Nucleus accumbens (tissue), 56 donors: ENCODE measurements at places on chromosomes 16 and 17.
A peak's percentile ranks its signal among the peaks of the same experiment; 100 is the strongest.

DNA sequence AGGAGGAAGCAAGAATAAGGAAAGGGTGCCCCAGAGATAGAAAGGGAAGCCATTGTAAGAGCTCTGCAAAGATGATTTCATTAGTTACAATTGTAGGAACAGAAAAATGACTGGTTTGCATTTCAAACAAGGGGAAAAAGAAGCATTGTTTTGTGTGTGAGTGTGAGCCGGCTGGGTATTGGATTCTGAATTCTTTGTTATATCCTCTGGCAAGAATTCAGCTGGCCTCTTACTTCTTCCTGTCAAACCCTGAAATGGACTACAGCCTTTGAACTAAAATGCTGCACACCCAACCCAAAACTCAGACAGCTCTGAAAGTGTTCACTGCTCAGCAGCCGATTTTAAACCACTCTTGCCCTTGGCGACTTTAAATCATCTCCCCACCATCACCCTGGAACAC is 461.3 kb downstream of the PMP22 start:
- peak; percentile 19 for DNase-seq

DNA sequence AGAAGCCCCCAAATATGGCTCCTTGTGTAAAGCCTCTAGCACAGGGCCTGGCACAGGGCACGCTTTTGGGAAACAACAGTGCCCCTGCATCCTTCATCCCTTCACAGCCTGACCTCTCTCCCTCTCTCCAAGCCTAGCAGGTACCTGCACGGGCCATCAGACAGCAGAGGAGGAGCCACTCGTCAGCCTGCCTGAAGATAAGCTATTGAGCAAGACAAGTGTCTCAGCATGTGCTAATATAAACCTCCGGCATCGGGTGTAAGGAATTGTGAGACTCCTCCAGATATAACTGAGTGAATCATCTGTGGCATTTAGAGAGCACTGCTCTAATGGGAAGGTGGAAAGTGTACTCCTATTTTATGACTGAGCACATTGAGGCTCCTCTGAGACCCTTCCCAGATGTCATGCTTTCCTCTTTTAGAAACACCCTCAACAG is 38.3 kb downstream of the TBX4 start:
- no peak for DNase-seq

DNA sequence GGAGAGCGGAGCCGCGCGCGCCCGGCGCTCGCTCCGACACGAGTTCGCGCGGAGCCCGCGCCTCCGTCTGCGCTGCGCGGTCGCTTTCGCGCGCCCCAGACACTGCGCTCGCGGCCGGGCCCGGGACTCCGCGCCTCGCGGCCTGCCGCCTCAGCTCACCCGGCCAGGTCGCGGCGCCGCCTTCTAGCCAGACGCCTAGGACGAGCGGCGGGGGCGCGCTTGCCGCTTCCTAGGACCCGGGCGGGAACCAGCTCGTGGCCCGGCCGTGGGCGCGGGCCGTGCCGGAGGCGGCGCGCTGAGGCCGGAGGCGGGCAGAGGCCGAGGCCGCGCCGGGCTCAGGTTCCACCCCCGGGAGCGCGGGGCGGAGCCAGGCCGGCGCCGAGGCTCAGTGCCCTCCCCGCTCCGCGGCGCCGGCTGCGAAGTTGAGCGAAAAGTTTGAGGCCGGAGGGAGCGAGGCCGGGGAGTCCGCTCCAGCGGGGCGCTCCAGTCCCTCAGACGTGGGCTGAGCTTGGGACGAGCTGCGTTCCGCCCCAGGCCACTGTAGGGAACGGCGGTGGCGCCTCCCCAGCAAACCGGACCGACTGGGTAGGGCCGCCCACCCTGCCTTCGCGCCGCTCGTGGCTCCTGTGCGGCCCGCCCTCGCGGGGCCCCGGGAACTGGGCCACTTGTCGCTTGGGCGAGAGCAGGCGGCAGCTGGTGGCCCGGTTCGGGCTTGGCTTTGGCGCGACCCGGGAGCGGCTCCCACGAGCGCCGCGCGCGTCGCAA is at the start of gene SPHK1:
Gene SPHK1 (plus strand): TSS at position 388 of the 765 bp plus-strand sequence. CDS start 1,036 bp downstream, outside the sequence.
- no peak for DNase-seq

DNA sequence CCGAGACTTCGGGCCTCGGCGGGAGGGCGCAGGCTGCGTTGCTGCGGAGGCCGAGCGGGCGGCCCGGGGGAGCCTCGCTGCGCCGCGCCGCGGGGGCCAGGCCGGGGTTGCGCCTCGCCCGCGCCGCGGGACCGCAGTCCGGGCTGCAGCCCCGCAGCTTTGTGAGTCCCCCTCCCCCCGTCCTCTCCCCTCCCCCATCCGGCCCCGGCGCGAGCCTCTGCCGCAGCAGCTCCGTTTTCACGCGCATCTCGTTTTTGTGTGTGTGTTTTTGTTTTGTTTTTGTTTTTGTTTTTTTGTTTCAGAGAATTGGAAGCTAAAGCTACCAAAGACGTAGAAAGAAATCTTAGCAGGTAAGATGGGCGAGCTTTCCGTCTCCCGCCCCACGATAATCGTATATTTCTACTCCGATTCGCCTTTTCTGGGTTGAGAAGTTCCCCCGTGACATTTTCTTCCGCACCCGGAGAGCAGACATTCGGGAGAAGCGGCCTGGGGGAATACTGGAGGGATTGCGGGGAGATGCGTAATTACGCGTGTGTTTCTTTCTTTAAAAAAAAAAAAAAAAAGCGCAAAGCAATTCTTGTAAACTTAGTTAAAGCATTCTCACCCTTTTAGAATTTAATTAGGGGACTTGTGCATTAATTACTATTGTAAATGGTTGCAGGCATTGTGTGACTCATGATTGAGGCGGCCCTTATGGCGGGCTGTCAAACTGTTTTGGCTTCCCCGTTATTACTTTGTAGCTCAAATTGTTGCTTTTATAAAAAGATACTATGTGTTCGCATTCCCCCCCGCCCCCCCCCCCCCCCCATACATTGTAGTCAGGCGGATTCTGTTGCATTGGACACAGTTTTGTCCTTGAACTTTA is 732 bp downstream of the TNRC6A start:
- DNase-seq, result peak; percentile 5

- DNase-seq, result no peak
Observed at GRCh38 chr17:5468075-5468473, 708 bp downstream of the DHX33 start.

- DNase-seq, result no peak
Observed at GRCh38 chr16:79305074-79305473, 295.5 kb downstream of the MAF start.

DNA sequence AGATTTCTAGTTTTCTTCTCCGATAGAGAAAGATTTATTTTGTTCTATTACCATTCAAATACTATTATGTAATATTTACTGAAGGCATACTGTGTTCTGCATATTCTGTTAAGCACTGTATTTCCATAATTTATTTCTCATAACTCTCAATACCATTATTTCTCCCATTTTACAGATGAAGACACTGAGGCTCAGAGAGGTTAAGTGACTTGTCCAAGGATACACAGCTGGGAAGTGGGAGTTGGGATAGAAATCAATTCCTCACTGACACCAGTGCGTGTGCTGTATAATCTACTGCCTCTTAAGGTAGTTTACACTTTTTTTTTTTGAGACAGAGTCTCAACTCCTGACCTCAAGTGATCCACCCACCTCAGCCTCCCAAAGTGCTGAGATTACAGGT is 7.4 kb downstream of the NLRC3 start:
- DNase-seq, result no peak

DNA sequence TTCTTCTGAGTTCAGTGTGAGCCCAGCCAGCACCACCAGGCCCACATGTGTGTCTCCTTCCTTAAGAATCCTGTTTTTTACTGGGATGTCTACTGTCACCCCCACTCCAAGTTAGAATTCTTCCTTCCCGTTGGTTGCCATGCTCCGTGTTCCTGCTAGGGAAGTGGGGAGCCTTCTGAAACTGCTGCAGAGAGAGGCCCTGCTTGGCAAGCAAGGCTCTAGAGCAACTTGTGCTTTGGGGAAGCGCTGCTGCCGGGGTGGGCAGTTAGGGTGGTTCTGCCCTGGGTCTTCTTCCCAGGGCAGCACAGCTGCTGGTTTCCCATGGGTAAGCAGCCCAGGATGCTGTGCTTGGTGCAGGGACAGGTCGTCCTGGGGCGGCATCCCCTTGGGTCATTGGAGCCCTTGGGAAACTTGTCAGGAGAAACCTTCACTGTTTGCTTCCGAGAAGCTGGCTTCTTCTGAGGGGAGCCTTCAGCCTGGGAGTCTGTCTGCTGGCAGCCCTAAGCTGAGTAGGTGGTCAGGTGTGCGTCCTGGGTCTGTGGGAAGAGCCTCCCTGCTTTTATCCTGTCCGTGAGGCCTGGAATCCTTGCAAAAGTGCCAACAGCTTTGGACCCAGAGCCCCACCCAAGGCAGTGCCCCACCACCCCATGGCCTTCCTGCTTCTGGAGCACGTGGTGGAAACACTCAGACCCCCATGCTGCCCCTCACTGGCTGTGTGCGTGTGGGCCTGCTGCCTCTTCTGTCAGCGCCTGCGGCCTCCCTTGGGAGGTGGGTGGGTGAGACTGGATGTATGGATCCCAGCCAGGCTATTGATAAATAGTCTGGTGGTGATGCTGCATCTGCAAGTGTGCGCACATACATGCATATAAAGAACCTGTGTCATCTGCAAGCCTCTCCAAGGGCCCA is 71.8 kb downstream of the PLD6 start:
- DNase-seq, result no peak

DNA sequence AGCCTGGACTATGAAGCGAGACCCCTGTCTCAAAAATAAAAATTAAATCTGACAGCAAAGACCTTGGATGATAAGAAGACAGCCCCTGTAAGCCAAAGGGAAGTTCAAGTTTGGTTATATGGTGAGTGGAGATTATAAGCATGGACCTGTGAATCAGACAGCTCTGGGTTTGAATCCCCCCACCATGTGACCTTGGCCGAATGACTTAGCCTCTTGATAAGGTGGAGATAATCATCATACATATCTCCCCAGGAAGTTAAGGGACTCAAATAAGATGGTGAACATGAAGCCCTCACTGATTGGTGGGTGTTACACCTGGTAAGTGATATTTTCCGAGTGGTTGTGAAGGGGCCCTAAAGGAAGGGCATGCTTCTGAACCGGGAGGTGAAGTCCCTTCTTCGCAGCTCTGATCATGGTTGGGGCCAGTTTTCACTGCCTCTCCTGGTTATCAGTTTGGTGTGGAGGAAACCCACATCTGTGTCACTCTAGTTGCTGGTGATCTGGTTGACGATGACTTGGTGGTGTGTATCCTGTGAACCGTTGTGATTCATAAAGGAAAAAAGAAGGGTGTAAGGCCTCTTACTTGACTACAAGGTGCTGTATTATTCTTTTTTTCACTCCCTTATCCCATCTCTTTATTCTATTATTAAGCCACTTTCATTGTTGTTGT is 61.7 kb upstream of the CLEC18A start:
- DNase-seq, result no peak

DNA sequence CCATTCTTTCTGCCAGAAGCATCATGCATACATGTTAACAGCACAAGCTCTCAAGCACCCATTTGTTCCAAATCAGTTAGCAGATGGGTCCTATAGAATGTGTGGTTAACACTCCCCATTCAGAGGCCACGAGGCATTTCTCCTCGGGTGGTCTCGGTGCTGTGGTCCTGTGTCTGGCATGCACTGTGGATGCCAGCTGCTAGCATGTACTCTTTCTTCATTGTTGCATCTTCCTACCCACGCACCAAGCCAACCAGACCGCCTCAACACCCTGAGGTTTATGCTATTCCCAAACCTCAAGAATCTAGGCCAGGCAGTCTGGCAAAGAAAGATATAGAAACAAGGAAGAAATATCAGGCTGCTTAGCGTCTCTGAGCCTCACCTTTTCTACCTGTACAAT is 27.8 kb upstream of the MRTFB start:
- DNase-seq, result no peak

GRCh38 chr16:58225965-58226602 is 28.2 kb upstream of the CSNK2A2 start:
- no peak for DNase-seq

GRCh38 chr17:76405967-76406647 is 21.7 kb downstream of the SPHK1 start:
- DNase-seq, result no peak

DNA sequence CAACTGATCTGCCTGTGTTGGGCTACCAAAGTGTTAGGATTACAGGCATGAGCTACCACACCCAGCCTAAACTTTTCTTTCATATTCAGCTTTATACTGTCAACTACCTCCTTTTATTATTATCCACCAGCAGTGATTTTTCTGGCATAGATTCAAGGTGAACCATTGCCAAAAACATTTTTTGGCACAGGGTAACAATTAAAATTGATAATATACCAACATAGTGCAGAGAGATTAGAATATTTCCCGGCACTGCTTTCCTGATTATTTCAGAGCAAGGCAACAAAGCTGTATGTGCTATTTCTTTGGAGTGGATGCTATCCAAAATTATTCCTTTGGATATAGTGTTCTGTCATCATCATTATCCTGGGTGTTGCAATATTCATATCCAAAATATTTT is 781.6 kb upstream of the SOX9 start:
- no peak for DNase-seq

- DNase-seq, result no peak
Observed at GRCh38 chr16:49513040-49513439, 139.4 kb downstream of the C16orf78 start.

DNA sequence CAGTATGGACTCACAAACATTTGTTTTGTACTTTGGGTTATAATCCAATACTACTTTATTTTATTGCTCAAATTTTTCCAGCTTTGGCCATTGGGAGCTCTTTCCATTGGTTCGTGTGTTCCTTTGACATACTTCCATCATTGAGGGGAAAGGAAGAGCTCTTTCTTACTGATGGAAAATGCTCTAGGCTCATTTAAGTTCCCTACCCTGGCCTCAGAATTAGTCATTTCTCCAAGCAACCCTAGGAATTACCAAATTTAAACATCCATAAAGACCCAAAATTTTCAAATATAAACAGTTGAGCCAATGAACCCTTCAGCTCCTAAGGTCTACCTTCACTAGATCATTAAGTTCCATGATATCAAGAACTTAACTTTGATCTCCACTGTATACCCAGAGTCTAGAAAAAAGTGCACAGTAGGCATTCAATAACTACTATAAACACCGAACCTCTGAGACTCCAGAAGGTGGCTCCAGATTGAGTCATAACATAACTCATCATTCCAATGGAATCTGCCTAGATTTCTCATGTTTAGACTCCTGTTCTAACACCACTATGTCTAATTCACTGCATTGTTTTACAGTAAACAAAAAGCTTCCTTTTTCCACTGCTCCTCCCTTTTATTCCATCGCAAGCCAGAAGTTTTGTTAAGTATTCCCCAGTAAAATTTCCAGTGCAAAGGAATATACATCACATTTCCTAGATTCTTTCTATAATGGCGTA is 39.0 kb downstream of the SMURF2 start:
- no peak for DNase-seq

DNA sequence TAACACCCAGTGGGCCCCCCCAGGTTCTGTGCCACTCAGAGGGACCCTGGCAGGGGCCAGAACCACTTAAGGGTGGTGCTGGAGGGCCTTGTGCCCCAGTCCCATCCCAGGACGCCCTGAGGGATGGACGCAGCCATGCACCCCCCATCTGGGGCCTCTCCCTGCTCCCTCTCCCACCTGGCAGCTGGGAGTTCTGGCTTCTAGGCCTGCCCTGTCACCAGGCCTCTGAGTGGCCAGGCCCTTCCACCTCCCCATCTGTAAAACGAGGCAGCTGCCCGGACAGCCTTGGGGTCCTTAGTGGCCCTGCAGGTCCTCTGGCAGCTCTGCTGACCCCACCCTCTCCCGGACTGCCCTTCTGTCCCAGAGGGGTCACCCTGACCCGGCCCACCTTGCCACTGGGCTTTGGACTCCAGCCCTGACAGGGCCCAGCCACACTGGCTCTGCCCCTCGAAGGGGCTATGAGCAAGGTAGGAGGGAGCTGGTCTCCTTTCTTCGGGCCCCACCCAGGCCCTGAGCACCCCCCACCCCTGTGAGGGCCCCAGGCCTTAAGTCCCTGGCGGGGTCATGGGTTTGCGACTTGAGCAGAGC is 12.3 kb downstream of the PAM16 start:
- DNase-seq, result no peak
